T-helper 2 cell treated with Interferon-gamma antibody and Interleukin-4, amounts not matched to agents 100 ng/mL and 5 ng/mL, for 36 hours (primary cell): ENCODE measurements at places on chromosomes 2 and 18. TPM values are rescaled to one million over a fixed set of nuclear protein-coding genes. Genes with fewer than 3 reads are reported as not detected.

NAT8 gene
- total RNA-seq: not detected in 2 replicates

PLCD4 gene
- total RNA-seq: 0.30 and 0.48 TPM in 2 replicates

RPRM gene
- not detected in 2 replicates for total RNA-seq

GPR55 gene
- total RNA-seq: 2.9 and 4.3 TPM in 2 replicates

PLGLB2 gene
- 4.4 and 5.2 TPM in 2 replicates for total RNA-seq
